ENCODE measurements at places on chromosomes 1 and 21.
A peak's percentile ranks its signal among the peaks of the same experiment; 100 is the strongest.

DNA sequence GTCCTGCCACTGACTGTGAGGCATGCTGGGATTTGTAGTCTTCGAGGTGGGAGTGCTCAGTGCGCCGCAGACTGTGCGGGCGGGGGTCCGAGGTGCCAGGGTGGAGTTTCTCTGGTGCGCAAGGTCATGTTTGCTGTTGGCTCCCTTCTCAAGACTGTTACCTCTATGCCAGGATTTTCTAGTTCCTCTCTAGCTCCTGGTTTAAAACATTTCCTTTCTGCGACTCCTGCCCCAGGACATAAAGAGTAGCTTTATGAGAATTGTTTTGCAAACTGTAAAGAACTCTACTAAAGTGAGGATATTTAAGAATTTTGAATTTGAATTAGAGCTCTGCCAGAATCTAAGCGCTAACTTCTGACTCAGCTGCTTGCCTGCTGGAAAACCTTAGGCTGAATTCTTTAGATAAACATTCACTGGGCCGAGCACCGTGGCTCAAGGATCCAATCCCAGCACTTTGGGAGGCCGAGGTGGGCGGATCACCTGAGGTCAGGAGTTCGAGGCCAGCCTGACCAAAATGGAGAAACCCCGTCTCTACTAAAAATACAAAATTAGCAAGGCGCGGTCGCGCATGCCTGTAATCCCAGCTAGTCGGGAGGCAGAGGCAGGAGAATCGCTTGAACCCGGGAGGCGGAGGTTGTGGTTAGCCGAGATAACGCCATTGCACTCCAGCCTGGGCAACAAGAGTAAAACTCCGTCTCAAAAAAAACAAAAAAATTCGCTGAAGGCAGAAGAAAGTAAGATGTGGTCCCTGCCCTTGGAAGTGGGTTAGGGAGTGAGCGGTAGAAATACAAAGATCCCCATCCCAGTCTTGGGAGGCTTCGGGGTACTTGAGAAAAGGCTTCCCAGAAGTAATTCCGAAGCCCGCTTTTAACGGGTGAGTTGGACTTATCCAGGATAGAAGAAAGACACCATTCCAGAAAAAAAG is 992 bp upstream of the USP48 start:
- peak; percentile 56 for DNase-seq

DNA sequence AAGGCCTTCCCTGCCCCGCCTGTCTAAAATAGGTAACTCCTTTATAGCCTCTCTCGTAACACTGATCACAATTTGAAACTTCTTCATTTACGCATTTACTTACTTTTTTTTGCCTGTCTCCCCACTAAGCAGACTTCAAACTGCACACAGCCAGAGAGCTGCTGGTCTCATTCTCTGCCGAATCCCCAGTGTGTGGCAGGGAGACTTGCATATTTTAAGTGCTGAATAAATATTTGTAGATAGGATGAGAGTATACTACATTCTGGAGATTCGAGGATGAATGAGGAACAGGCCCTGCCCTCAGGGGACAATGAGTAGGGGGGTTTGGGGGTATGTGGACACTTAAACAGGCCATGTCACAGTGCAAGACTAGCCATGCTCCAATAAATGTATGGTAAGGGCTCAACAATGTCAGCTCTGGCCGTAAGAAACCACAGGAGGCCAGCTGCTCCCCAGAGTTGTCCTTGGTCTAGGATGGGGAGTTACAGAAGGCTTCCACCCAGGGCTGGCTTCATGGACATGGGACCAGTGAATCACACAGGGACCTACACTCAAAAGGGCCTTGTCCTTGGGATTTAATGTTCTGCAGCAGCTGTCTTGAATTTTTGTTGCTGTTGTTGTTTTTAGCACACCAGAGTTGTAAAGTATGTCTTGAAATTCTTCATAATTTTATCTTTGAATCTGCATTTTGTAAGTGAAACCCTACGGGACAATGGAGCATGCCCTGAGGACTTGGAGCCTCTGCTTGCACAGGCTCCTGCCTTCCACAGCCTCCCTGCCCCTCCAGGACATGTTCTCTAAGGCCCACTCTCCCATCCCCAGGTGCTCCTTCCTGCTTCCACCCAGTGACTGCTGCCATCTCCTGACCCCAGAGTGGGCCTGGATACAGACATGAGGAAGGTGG is 8.5 kb downstream of the DIO1 start:
- no peak for DNase-seq

- no peak for DNase-seq
Measured at GRCh38 chr21:14491269-14491681, 54.8 kb downstream of the SAMSN1 start.

GRCh38 chr1:183872403-183872802 is 67.5 kb downstream of the RGL1 start:
- no peak for DNase-seq

GRCh38 chr1:51415963-51416362 is 85.6 kb upstream of the TTC39A start:
- no peak for DNase-seq

DNA sequence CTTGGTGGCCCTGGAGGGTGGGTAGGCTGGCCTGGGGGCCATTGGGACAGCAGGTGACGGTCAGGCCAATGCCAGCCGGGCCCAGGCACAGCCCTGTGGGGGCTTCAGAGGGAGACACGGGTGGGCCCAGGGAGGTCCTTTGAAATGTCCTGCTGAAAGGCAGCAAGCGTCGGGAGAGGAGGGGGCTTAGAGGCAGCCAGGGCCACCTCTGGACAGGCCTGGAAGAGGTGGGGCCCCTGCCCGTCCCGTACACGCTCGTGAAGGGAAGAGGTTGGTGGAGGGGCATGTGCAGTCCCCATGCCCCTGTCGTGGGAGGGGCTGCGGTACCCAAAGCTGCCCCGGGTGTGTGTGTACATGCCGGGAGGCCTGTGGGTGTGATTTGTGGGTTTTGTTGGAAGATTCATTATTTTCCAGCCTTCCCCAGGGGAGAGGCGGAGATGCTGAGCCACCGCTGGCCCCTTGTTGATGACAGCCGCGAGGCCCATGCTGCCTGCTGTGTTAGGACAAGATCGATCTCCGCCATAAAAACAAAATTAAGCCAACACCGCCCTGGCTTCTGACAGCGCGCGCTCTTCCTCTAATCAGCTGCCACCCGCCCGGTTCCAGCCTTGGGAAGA is 3.4 kb upstream of the PLCH2 start:
- DNase-seq: no peak

- no peak for DNase-seq
Measured at GRCh38 chr1:227729144-227729880, 5.8 kb downstream of the JMJD4 start.

- no peak for DNase-seq
Measured at GRCh38 chr21:34625030-34625593, 10.2 kb upstream of the RCAN1 start.

DNA sequence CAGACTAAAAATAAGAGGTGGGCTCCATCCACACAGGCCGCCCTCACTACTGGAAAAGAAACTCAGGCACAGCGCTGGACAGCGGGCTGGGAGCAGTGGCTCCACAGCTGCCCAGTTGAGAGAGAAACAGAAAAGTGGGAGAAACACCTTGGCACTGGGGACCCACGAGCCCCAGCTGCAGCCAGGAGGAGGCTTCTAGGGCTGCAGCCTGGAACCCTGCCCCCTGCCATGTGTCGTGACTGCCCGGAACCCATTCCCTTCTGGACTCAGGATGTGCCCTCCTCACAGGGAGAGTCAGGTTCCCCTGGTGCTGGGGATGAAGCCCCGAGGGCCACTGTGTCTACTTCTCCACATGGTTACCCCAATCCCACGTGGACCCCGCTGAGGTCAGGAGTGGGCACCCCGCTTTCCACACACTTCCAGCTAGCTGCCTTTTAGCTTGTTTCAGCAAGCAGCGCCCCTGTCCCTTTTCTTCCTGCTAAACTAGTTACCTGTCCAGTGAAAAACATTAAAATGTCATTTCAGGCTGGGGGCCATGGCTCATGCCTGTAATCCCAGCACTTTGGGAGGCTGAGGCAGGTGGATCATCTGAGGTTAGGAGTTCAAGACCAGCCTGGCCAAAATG is 35.9 kb downstream of the PARP1 start:
- no peak for DNase-seq

DNA sequence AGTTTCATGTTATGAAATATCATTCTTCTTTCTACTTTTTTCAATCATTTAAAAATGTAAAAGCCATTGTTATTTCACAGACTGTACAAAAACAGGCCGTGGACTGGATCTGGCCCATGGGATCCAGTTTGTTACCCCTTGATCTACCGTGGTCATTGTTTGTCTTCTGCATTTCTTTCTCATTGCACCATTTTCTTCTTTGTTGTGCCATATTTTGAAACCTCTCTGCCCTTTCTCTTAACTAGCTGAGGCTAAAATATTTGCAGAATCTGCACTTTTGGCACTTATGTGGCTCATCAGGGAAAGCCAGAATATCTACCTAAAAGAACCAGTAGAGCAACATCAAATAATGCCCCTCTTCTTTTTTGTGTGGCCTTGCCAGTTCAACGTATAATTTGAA is 50.5 kb downstream of the DNAJC6 start:
- no peak for DNase-seq

GRCh38 chr1:50611675-50612074 is 188.4 kb upstream of the DMRTA2 start:
- no peak for DNase-seq

GRCh38 chr1:187443939-187444338 is 615.2 kb downstream of the PLA2G4A start:
- no peak for DNase-seq

DNA sequence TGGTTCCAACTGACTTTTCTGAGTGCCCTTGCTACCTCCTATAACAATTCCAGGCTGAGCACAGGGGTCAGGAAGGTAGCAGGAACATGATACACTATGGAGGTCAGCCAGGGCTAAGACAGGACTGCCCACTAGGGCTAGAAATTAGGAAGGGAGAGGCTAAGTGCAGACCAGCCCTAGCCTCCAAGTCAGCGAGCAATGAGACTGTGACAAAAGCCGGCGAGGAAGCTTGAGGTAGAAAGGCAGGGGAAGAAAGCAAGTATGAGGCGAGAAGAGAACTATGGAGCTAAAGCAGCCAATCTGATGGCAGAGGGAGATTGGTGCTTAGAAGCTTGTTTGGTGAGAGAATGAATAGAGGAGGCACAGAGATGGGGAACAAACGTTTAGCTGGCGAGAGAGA is 4.7 kb downstream of the UROD start:
- DNase-seq: no peak

- DNase-seq: peak; percentile 41
Measured at GRCh38 chr1:236281198-236281653, 532 bp downstream of the ERO1B start.

DNA sequence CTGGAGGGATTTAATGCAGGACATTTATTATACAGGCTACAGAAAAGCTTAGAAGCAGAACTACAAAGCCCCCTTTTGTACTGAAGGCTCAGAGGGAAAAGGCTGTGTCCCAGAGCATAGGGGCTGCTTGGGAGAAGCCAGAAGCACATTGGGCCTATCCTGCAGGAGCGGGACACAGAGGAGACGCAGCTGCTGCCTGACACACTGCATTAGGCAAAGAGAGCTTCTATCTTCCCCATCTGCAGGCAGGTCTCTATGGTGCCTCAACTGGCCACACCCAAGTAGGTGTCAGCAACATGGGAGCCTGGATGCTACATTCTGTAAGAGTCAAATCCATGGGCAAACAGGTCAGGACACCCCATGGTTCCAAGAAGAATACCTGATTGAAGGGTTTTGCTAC is 595.9 kb downstream of the AJAP1 start:
- DNase-seq: no peak

DNA sequence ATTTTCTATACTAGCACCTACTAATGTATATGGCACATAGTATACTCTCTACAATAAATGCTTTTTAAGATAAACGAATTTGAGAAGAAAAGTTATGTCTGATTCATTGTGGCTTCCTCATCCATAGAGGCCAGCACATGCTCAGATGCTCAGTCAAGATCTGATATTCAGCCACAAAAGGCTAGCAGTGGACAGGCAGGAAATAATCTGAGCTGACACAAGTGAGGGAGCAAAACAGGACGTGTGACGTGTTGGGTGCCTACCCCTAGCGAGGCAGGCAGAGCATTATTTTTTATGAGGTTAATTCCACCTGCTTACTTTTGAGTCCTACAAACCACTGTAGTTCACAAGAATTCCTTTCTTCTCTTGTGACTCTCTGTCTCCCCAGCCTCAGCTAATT is 550.9 kb downstream of the SMYD3 start:
- DNase-seq: no peak

- DNase-seq: no peak
Measured at GRCh38 chr1:217354895-217355294, 276.0 kb downstream of the GPATCH2 start.

DNA sequence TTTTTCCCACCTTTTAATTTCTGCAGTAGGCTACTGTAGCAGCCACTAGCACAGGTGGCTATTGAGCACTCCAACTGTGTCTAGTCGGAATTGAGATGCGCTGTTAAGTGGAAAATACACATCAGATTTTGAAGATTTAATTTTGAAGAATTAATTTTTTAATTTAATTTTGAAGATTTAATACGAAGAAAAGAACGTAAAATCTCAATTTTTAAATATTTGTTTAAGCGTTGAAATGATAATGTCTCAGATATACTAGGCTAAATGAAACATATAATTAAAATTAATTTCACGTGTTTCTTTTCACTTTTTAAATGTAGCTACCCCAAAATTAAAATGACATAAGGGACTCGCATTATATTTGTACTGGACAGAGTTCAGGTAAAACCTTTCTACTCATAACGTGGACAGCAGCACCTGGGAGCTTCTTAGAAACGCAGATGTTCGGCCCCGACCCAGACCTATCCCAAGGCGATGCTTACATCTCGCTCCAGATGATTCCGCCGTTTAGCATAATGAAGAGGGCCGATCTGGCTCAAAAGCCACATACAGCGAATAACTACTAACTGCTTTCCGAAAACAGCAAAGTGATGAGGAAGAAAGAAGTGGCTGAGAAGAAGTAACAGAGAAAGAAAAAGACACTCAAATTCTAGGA is 717 bp downstream of the CRYZL1 start:
- DNase-seq: no peak

DNA sequence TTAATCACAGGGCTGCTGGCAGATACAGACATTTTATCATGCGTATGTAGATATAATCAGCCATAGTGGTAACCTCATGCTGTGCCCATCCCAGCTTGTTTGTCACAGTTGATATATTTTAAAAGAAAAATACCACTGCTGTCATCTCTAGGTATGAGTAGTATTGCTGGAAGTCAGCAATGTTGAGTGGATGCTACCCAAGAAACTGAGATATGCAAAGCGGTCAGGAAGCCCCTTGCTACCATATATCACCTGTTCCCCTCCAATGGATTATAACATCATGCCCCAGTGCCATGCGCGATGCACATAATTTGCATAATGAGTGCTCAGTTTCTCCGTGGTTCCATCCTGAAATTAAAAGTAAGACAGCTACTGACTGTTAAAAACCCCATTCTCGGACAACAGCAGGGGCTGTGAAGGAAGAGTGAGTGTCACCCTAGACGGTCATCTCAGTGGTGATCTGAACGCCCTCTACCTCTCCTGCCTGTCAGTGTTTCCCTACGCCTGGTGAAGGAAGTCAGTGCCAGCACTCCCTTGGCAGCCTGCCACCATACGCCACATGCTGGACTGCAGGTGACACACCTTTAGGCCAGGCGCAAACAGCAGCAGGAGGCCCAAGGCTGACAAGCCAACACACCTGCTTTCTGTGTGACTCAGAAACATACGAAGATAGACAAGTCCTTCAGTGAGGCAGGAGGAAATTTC is 2.7 kb downstream of the IL10RB start:
- DNase-seq: no peak

- no peak for DNase-seq
Measured at GRCh38 chr1:236147068-236147467, 4.7 kb downstream of the GPR137B start.

GRCh38 chr21:42219606-42220137 is 732 bp downstream of the ABCG1 start:
- DNase-seq: no peak

Measured in fibroblast of skin of back (primary cell).